ENCODE measurements at places on chromosomes 6 and 20. TPM values are rescaled to one million over a fixed set of nuclear protein-coding genes. Genes with fewer than 3 reads are reported as not detected.
A peak's percentile ranks its signal among the peaks of the same experiment; 100 is the strongest.

- no peak for DNase-seq
Observed at GRCh38 chr20:47821481-47822100, 36.3 kb upstream of the SULF2 start.

DNA sequence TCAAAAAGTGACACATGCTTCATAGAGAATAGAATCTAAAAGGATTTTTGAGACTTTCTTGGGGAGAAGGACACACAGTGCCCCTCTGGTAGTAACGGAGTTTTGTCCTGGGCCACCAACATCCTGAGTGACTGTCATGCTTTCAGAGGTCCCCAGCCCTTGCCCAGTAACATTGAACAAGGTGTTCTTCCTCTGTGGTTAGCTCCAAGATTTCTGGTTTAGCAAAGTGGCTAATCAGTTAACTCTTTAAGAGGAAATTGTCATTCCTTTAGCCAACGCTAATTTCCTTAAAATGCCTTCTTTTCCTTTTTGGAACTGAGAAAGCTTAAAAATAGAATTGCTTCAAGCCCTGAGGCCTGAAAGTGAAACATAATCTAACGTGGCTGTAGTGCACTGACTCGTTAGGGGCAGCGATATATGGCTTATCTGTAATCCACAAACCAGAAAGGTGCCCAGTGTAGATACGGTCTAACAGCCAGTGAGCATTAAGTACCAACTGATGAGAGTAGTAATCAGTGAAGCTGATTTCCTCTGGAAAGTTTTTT lies 7.8 kb downstream of the E2F3 start:
- no peak for DNase-seq

DNA sequence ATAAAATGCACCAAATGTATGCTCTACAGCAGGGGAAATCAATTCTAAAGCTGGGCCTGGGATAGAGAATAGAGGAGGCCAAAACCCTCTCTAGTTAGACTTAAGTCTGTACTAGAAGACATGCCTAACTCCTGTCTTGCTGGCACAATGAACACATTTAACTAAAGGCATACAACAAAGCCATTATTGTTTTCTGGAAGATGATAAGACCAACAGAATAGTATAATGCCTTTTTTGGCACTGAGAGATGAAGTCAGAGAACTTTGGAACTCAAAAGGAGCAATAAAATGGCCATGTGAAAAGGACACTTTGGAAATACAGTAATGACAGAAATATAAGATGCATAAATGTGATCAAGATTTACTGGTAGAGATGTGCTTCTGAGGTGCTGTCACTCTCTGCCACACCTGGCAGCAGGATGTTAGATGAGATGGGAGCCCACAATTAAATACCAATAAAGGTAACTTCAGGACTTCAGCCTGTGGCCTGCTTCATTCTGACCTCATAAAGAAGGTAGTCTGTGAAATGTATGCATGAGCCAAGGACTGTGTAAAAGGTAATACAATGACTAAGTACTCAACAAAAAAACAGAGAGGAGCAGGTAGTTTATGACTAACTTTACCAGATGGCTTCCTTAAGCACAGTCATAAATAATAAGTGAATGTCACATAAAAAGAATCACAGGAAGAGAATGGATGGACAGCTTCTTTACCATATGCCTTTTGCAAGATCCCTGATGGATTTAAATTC lies 333.4 kb downstream of the BCKDHB start:
- DNase-seq, result no peak

Gene C4A
- 92.1 TPM for total RNA-seq

Gene SLC12A5
- not detected for total RNA-seq

DNA sequence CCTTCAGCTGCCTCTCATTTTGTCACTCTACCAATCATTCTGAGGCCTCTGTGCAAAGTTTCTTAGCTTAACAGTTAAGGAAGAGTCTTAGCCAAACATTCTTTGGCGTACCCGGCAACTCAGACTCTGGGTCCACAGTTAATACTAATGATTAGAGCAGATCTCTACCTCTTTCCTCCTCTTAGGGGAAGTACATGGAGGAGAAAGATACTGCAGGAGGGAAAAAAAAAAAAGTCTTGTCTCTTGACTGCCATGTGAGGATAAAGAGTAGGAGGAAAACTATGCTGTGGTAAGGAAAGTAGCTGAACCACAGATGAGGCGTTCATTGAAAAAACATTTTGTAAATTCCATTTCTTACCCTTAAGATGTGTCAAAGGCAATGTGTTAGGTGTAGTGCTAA lies 44.0 kb upstream of the MARCKS start:
- no peak for DNase-seq

DNA sequence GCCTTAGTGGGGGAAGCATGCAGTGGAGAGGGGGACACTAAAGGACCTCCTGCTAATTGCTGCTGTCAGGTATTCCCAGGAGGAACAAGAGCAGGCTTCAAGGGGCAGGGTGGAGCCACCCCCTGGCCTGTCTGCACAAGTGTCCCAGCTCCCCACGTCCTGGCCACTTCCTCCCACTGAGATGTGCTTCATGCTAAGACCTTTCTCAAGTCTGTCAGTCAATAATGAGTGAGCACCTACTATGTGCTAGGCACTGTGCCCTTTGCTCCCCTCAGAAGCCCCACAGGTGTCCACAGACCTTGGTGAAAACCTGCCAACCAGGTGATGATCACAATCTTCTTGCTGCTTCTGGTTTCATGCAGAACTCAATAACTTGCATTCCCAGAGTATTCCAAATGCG lies 147.9 kb downstream of the UNC5CL start:
- DNase-seq, result no peak

Gene EPB41L1
- total RNA-seq, result 21.5 TPM

- no peak for DNase-seq
Observed at GRCh38 chr6:52790861-52791260, 12.8 kb downstream of the GSTA1 start.

GRCh38 chr20:848193-848592 lies 14.7 kb downstream of the FAM110A start:
- DNase-seq, result no peak

DNA sequence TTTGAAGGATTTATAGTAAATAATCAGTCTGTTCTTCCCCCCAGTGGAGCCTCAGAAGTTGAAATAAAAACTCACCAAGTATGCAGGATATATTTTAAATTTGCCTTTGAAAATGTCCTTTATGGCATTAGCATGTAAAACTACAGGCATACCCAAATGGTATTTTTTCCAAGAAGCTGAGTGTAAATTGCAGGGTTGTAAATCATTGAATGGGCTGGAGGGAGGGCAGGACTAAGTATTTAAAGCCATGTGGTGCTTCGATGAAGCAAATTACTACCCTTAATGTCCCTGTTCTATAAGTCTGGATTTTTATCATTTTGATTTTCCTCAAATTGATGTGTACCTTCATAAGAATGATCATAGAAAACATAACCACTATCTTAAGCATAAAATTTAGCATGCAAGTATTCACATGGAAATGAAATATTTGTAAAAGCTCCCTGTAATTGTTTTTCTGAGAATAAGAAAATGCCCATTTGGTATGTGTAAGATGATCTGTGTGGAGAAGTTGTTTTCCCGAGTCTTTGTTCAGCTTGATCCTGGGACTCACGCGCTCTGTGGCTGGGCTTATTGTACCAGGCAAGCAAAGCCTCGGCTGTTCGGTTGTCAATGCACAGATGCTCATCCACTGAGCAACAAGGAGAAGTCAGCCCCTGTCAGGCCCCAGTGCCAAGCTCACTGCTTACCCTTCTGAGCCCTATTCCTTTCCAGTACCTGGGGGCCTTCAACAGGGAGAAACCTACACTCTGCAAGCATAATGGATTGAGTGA lies 66.7 kb downstream of the CD164 start:
- no peak for DNase-seq

DNA sequence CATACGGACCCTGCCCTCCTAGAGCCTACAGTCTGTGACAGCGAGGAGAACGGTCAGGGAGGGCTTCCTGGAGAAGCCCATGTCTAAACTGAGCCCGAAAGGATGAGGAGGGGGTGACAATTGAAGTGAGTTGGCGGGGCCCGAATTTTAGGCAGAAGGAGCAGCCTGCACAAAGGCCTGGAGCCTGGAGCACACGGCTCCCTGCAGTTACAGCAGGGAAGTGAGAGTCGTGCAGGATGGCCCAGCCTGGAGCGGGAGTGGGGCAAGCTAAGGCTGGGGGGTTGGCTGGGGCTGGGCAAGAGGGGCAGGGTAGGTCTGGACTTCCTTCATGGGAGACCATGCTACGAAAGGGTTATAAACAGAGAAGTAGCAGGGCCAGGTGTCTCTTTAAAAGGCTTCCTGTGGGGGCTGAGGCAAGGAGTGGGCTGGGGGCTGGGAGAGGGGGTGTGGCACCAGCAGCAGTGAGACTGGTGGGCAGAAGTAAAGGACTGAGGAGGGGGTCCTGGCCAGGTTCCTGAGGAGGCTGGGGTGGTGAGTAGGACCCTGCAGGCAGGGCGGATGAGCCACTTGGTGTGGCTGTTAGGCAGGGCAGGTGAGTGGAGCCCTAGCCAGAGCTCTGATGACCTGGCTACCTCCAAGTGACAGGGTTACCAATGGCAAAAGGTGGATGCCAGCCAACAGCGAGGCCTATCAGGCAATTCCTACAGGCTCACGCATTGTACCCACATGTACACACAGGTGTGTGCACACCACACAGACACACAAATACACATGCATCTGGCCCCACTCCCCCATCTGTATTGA lies 119.2 kb downstream of the MRPL14 start:
- peak; percentile 25 for DNase-seq

DNA sequence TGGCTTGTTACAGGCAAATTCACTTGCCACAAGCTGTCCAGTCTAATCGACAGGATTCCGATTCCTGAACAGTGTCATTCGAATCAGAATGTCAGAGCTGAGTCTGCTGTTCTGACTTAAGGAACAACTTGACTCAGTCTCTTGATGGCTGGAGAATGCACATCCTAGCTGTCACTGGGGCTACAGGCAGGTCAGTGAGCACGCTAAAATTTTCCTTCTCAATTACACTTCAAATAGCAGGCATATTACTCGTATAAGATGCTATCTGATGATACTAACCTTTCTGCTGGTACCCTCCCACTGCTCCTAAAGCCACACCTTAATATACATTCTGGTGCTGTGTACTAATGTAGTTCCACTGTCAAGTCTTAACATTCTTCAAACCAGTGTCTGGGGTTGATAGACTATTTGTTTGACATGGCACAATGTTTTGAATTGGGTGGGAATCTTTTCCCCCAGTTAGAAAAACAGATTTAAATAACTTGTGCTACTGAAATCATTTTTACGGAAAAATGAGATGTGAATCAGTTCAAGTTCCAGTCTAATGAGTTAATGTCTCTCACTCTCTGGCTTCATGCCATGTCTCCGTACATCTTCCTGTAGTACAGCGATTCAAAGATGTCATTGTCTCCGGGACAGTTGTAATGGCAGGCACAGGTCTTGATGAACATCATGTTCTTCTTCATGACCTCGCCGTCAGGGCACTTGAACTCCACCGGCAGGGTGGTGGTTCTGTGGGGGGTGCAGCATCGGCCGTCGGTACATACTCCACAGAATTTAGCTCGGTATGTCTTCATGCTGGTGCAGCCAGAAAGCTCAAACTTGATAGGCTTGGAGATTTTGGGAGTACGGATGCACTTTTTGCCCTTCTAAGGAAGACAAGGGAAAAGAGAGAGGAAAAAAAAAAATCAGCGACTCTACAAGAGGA lies 2.2 kb downstream of the CCN2 start:
- DNase-seq, result no peak

- no peak for DNase-seq
Observed at GRCh38 chr6:43927532-43928210, 157.7 kb downstream of the VEGFA start.

GRCh38 chr6:109456111-109456583 lies 575 bp upstream of the MICAL1 start:
- DNase-seq, result no peak

GRCh38 chr6:14781772-14782525 lies 463.9 kb upstream of the JARID2 start:
- no peak for DNase-seq

Gene TRAPPC3L
- not detected for total RNA-seq

DNA sequence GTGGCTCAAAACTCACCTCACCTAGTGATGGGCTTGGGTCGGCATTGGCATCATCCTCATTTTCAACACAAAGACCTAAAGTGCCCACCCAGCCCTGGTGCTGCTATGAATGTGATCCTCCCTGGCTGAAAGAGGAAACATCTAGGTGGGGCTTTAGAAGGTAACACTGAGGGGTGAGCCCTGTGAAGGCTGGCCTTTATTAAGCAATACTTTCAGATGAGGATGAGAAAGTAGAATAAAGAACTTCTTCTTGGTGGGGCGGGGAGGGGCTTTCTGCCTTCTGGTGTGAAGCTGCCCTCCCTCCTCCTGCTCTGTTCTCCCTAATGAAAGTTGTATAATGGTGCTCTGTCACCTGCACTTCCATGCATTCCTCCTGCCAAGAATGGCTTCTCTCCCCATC lies 133.0 kb upstream of the TRAF3IP2 start:
- DNase-seq, result no peak

DNA sequence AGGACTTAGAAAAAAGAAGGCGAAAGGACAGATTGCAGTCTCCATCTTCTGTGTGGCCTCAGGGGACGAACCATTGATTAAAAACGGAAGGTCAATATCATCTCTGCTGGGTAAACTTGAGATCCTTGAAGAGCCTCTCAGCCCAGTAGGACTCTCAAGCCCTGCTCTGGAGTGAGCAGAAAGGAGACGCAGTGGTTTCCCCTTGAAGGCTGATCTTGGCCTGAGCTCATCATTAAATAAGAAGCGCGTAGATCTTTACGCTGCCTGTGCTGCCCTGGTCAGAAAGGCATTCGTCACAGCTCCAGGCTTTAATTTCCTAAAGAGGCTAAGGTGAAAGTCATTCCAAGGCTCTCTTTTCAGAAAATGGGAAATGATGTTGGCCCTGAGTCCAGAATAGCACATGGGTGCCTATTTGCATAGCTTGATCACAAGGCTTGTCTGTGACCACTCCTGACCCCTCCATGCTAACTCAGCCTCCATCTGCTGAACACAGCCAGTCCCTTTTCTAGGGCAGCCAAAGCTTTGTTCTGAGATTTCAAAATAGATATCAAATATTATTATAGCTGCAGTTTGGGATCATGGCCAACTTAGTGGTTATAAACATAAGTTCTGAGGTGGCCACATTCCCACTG lies 29.3 kb upstream of the XRN2 start:
- no peak for DNase-seq

GRCh38 chr6:143664171-143664570 lies 13.6 kb upstream of the PHACTR2 start:
- DNase-seq, result no peak

Gene APOM
- 0.87 TPM for total RNA-seq

DNA sequence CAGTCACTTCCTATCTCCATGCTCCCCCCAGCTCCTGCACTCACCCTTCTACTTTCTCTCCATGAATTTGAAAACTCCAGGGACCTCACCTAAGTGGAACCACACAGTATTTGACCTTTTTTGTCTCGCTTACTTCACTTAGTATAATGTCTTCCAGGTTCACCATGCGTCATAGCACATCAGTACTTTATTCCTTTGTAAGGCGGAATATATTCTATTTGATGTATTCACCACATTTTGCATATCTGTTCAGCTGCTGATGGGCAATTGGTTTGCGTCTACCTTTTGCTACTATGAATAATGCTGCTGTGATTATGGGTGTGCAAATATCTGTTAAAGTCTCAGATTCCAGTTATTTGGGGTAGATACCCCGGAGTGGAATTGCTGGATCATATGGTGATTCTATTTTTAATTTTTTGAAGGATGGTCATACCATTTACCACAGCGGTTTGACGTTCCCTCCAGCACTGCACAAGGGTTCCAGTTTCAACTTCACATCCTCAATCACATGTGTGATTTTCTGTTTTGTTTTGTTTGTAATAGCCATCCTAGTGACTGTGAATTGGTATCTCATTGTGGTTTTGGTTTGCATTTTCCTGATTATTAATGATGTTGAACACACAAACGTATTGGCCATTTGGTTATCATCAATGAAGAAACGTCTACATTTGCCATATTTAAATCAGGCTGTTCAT lies 20.3 kb upstream of the SYNDIG1 start:
- DNase-seq, result no peak
